ENCODE measurements at places on chromosomes 3 and 15.

GRCh38 chr3:195542316-195542697 lies 818 bp downstream of the PPP1R2 start:
- no peak for DNase-seq

GRCh38 chr15:64464276-64465005 lies 4.1 kb downstream of the ZNF609 start:
- DNase-seq = no peak

DNA sequence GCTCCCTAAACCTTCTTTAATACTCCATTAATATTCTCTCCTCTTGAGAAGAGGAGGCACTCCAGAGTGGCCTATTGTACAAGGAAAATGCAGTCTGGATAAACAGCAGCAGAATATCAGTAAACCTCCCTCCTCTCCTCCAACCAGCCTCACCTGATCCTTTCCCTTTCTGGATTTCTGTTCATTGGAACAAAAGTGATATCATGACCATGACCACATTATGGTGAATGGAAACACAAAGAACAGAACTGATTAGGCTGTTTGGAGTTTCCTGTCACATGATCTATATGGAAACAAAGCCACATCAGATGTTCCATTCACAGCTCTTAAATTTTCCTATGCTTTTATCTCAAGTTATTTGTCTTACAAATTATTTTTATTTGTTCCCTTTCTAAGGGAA lies 14.6 kb downstream of the C2CD4B start:
- no peak for DNase-seq

DNA sequence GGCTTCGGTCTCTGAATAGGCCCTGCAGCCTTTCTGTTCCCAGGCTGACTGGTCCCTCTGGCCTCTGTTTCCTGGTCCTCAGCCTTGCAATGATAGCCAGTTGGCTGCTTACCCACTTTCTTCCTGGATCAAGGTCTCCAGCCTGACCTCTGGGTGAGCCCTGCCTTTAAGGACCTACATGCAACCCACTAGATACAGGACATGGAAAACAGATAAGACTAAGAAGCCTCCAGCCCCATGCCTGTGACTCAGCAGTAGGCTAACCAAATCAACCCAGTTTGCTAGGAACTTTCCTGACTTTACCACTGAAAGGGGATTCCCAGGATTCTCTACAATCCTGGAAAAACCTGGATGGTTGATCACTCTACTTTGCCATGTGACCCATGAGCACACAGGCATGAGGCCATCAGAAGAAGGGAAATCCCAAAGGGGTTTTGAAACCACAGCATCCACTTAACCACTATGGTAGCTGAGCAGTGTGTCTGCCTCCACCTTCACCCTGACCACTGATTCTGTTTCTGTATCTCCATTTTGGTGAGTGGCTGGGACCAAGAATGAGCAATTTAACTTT lies 188.1 kb downstream of the CHST2 start:
- no peak for DNase-seq

- DNase-seq = no peak
Measured at GRCh38 chr15:91885714-91886270, 32.3 kb downstream of the SLCO3A1 start.

DNA sequence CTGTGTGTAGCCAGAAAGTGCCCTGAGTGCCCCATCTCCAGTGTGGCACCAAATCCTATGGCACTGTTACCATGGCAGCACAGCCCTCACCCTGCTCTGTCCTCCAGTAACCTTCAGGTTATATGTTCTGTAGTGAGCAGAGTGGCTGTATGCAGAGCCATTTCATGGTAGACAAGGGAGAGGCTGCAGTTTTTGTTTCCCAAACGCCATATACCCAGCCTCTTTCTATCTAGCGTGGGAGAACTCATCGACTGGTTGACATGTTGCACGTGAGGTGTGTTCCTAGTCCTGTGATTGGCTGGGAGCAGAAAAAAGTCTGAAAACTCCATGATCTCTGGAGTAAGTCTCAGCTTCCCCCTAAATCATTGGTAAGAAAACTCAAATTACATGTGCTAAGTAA lies 2.0 kb downstream of the SIDT1 start:
- DNase-seq = no peak

- DNase-seq = no peak
Measured at GRCh38 chr15:39669661-39670060, 88.8 kb downstream of the THBS1 start.

GRCh38 chr15:77521206-77521605 lies 100.5 kb downstream of the HMG20A start:
- no peak for DNase-seq

GRCh38 chr3:72848703-72849081 lies 447 bp upstream of the SHQ1 start:
- no peak for DNase-seq

DNA sequence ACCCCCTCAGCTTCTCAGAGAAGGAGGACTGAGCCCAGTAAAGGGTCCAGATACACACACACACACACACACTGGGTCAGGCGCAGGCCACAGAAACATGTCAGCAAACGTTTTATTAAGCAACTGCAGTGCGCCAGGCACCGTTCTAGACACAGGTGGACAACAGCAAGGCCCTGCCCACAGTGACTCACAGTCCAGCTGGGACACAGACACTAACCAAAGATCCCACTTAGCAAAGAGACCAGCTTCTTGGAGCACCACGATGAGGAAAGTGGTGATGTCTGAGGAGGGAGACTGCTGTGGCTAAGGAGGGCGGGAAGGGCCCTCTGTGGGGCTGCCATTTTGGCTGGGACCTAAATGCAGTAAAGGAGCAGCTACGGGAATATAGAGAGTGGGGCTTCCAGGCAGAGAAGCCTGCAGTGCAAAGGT lies 2.8 kb upstream of the VILL start:
- DNase-seq = no peak

DNA sequence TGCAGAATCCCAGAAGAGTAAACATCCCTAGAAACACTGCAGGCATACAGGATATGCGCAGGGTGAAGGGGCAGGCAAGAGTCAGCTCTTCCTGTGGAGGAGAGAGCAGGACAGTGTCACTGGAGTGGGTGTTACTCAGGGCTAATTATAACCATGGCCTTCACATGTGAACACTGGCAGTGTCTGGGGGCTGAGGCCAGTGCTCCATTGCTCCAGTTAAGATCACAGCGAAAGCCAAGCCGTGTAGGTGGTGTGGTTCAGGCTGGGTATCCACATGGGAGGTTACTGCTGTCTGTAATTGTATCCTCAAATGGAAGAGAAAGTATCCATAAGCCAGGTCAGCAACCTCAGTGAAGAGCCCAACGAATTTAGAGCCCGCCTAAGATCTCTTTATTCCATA lies 84.6 kb downstream of the MESD start:
- no peak for DNase-seq

GRCh38 chr3:105791919-105792786 lies 76.7 kb downstream of the CBLB start:
- peak; percentile 80 for DNase-seq

- DNase-seq = no peak
Measured at GRCh38 chr3:18201315-18201714, 223.8 kb downstream of the SATB1 start.

DNA sequence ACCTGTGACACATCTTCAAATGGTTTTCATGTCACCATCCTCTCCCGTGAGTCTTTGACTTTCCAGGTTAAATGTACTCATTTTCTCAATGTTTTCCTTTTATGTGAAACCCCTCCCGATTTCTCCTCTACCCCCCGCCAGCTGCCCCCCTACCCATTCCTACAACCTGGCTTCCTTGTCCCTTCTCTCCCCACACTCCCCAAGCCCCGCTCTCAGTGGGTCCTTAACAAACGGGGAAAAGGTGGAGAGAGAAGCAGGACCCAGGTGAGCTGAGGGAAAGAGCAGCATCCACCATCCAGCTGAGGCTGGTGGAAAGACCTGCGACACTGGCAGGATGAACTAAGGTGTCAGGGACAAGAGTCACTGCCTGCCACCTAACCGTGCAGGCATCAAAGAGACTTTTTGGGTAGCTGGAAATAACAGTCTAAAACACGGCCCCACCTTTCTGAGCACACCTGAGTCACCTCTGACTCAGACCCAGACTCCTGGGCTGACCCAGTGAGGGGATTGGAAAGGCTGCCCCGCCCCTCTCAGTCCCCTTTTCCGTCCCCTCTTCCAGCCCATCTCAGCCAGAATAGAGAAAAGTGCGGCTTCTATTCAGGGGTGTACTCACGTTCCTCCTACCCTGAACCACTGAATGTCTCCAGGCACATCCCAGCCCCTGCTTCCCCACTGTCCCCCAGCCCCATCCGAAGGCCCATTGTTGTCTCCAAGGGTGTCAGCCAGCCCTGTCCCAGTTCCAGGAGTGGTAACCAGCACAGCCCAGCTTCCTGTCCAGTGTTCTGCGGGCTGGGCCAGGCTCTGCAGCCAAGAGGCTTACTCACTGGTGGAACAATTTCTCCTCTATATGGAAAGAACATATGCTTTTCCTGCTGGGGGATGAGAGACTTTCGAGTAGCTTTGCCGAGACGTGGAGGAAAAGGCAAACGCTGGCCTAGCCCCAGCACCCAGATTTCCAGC lies 20.4 kb downstream of the ISG20 start:
- DNase-seq = no peak
